ENCODE measurements at places on chromosomes 3 and 15. TPM values are rescaled to one million over a fixed set of nuclear protein-coding genes. Genes with fewer than 3 reads are reported as not detected.

DNA sequence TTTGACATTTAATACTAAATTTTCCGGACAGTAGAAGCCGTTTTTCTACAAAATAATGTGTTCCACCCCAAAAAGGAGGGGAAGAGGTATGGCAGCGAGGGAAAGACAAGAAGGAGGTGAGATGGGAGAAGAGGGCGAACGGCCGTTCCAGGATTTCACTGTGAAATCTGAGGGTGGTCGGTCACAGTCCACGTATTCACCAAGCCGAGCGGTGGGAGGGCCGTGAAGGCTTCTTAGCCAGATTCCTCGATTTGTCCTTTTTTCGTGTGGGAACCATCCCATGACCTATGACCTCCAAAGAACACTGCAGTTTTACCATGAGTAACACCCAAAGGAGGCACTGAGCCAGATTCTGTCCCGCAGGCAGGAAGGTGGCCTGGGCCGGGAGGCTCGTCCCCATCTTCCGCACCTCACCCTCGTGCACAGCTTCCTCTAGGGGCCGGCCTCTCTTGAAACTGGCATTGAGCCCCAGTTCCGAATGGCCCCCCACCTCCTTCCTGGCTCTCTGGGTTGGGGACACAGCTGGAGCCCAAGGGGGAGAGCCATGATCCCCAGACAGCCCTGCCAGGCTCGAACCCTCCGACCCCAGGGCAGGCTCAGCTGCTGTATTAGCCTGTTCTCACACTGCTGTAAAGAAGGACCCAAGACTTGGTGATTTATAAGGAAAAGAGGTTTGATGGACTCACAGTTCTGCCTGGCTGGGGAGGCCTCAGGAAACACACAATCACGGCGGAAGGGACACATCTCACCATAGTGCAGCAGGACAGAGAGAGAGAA, 23.7 kb downstream of the XXYLT1 start:
- no peak overlapping the region for H3K27ac ChIP-seq
- H3K4me1 ChIP-seq: peaks cover 17% of the 10 kb centered on the region
- no peaks in the 10 kb centered on the region for H3K27me3 ChIP-seq
- no peak overlapping the region for H3K4me3 ChIP-seq
- no peak for DNase-seq

DNA sequence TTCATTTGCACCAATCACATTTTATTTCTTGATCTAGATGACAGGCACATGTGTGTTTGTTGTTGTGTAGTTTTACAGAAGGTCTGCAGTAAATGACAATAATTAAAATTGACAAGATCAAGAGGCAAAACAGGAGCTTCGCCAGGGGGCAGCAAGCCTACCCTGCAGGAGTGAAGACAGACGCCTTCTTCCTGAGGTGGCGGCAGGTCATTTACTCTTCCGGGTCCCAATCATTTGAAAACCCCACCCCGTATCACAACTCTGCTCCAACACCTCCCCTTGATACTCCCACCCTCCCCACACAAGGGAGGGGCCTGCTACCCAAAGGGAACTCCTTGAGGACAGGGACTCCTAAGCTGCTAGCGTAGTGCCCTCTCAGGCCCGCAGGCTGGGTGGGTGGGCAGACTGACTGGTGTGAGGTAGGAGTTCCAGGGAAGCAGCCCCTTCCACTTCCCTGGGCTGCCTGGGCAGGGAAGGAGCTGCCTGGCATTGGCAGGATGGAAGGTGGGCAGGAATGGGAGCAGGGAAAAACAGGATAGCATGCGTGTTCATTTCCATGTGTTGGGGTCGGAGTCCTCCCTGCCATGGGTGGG, 13.1 kb downstream of the CHDH start:
- H3K36me3 ChIP-seq: no peaks in the 10 kb centered on the region
- H3K27me3 ChIP-seq: no peaks in the 10 kb centered on the region
- H3K4me1 ChIP-seq: no peaks in the 10 kb centered on the region
- no peak overlapping the region for H3K4me3 ChIP-seq

The PPP1R14D gene
- total RNA-seq: not detected

- H3K27me3 ChIP-seq: peaks cover 2% of the 10 kb centered on the region
- H3K27ac ChIP-seq: no peak overlapping the region
- peaks cover 8% of the 10 kb centered on the region for H3K4me1 ChIP-seq
- peak; percentile 38 for DNase-seq
- no peak overlapping the region for H3K4me3 ChIP-seq
Observed at GRCh38 chr15:66832664-66833063, 130.6 kb downstream of the SMAD6 start.

DNA sequence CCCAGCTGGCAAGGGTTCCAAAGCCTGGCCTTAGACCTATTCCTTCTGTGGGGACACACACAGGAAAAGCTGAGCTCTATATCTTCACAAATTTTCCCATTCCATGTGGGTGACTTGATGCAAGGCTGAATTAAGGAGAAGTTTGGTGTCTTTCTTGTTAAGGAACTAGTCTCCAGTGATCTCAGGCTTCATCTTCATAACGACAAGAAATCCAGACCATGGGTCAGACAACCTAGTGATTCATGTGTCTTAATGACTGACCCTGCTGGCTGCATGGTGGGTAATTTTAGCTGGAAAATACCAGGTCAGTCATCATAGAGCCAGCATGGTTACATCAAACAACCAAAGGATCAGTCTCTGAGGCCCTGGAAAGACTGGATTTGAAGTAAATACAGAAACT, 112.7 kb upstream of the SLC4A7 start:
- H3K4me3 ChIP-seq: no peak overlapping the region
- H3K27ac ChIP-seq: no peak overlapping the region
- DNase-seq: no peak
- no peaks in the 10 kb centered on the region for H3K36me3 ChIP-seq

GRCh38 chr3:185630182-185630622, 44.1 kb downstream of the SENP2 start:
- H3K4me1 ChIP-seq: no peaks in the 10 kb centered on the region
- no peak overlapping the region for H3K4me3 ChIP-seq
- peaks cover 27% of the 10 kb centered on the region for H3K36me3 ChIP-seq
- peak overlapping the region; percentile 44 for H3K27ac ChIP-seq

All from muscle of leg (tissue), 16 donors.